ENCODE measurements at places on chromosomes 7 and 10.

DNA sequence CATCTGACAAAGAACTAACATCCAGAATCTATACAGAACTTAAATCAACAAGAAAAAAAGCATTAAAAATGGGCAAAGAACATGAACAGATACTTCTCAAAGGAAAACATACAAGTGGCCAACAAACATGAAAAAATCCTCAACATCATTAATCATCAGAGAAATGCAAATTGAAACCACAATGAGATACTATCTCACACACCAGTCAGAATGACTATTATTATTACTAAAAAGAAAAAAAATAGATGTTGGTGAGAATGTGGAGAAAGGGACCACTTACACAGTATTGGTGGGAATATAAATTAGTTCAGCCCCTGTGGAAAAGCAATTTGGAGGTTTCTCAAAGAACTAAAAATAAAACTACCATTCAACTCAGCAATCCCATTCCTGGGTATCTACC lies 89.1 kb upstream of the ADO start:
- DNase-seq = no peak

DNA sequence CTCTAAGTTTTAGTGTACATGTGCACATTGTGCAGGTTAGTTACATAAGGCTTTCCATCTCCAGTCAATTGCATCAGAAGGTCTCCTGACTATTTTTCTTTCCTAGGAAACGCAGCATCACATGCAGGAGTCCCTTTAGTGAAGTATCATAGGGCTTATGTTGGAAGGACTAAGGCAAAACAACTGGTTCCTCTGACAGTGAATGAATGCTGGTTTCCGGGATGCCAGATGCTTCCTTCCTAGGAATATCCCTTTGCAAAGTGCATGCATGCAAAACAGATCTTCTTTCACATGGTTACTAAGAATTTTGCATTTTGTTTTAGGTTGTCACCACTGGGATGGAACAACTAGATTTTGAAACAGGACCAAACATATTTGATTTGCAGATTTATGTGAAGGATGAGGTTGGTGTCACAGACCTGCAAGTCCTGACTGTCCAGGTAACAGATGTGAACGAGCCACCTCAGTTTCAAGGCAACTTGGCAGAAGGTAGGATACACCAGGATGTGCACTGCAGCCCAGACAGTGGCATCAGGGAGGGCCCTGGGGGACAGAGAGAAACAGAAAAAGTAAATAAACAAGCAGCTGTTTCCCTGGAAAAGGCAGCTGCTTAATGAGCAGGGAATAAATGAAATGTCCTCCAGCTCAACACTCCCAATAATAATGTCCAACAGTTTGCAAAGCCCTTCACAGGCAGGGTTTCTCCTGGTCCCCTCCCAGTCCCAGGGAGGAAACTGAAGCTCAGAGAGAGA lies 17.8 kb downstream of the CDHR3 start:
- no peak for DNase-seq

- no peak for DNase-seq
Observed at GRCh38 chr10:30839652-30840051, 192.0 kb downstream of the ZNF438 start.

DNA sequence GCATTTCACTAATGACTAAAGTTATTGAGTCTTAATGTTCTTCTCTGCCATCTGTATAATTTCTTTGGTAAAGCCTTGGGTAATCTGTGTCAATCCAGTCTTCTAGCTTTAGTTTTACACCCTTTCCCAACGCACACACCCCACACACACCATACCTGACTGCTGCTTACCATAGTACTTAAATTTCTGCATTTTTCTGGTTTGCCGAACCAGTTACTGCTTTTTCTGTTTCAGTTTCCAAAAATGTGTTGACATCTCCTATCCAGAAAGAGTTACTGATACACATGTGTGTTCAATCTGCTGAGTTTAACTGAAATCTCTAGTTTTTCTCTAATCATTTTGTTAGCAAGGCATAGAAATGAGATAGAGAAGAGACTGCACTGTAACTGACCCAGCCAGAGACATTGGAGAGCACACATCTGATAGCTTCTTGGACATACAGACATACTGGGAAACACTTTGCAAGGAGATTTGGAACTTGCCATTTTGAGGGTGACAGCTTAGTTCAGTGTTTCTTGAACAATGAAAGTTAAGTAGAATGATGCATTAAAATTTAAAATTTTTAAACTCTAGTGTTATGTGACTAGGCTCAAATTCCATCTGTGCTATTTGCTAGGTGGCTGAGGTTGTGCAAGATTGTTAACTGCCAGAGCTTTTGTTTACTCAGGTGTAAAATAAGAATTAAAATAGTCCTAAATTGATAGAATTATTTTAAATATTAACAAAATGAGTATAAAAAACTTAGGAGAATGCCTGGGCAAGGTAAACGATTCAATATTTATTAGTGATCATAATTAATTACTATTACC lies 807.6 kb downstream of the DNAJB9 start:
- no peak for DNase-seq

DNA sequence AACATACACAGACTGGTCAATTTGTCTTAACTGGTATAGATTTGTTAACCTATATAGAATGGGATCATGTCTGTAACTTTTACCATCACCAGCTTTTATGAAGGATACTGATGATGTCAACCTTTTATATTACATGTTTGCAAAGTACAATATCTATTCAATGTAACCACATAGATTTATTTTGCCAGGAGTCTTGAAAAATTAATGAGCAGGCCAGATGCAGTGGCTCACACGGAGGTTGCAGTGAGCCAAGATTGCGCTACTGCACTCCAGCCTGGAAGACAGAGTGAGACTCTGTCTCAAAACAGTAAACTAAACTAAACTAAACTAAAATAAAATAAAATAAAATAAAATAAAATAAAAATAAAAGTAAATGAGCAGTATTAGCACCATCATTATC lies 30.0 kb upstream of the PARD3 start:
- DNase-seq = no peak

- DNase-seq = no peak
Observed at GRCh38 chr7:909358-910329, 33.3 kb downstream of the GET4 start.

GRCh38 chr10:32893434-32893833 lies 64.6 kb downstream of the ITGB1 start:
- no peak for DNase-seq

GRCh38 chr7:36343548-36343947 lies 46.1 kb upstream of the ANLN start:
- DNase-seq = no peak

- no peak for DNase-seq
Observed at GRCh38 chr7:19999681-20000080, 217.5 kb downstream of the MACC1 start.

DNA sequence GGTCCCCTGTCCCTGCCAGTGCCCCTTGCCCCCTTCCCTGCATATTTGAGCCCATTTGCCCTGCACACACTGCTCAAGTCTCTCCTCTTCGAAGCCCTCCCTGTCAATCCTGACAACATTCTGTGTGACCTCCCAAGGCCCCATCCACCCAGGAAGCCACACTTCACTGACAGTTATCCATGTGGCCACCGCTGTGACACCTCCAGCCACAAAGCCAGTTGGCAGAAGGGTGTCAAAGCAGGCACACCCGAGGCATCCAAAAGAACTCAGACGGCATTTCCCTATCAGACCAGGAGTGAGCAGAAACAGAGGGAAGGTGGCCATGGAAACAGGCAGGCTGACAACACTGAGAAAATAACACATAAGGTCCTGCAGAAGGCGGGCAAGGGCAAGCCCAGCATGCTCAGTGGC lies 4.6 kb downstream of the POLM start:
- no peak for DNase-seq
